ENCODE measurements at places on chromosomes 12 and 14. TPM values are rescaled to one million over a fixed set of nuclear protein-coding genes. Genes with fewer than 3 reads are reported as not detected.

CLEC4C gene
- not detected for total RNA-seq

SLC10A1 gene
- not detected for total RNA-seq

C12orf50 gene
- 0.17 TPM for total RNA-seq

IL22 gene
- total RNA-seq: not detected

CCDC197 gene
- total RNA-seq: not detected

CDH24 gene
- 13.6 TPM for total RNA-seq

TMX1 gene
- 63.3 TPM for total RNA-seq

EXOC3L4 gene
- 0.44 TPM for total RNA-seq

AEBP2 gene
- total RNA-seq: 20.3 TPM

CRACR2A gene
- total RNA-seq: 13.1 TPM

TMEM132D gene
- total RNA-seq: not detected

ACTR10 gene
- total RNA-seq: 56.6 TPM

ANG gene
- total RNA-seq: 6.7 TPM

WDHD1 gene
- total RNA-seq: 6.3 TPM

GSKIP gene
- total RNA-seq: 63.2 TPM

LRRIQ1 gene
- total RNA-seq: 0.44 TPM
